Activated CD4-positive, alpha-beta T cell treated with anti-CD3 and anti-CD28 coated beads for 36 hours (primary cell): ENCODE measurements at places on chromosomes 1 and 21.

DNA sequence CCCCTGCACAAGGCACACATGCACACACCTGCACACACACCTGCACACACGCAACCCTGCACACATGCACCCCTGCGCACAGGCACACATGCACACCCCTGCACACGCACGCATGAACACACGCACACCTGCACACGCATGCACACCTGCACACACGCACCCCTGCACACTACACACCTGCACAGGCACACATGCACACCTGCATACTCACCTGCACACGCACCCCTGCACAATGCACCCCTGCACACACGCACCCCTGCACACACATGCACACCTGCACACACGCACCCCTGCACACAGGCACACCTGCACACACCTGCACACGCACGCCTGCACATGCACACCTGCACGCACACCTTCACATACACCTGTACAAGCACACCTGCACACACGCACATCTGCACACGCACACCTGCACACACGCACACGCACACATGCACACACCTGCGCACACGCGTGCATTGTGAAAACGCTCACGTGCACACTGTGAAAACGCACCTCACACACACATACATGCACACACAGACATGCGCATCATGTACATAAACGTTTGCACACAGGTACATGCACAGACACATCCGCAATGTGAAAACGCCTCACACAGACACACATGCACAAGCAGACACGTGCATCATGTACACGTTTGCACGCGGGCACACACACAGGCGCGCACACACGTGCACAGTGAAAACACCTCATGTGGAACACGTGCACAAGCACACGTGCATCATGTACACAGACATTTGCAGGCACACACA, 8.2 kb downstream of the DVL1 start:
- DNase-seq = no peak

GRCh38 chr1:20216574-20216973, 30.3 kb upstream of the PLA2G2C start:
- peak; percentile 23 for DNase-seq

DNA sequence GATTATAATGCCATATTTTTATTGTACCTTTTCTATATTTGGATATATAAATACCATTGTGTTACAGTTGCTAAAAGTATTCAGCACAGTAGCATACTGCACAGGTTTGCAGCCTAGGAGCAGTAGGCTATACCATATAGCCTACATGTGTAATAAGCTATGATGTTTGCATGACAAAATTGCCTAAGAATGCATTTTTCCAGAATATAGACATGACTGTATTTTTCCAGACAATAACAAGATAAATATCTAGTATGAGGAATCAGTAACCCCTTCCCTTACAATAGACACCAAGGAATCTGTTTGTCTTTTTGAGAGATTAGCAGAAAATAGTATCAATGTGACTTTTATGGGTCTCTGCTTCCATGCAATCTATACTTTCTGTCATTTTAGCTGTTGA, 228.6 kb downstream of the GRIK1 start:
- no peak for DNase-seq

- DNase-seq = no peak
Observed at GRCh38 chr1:234760303-234760723, 150.3 kb upstream of the IRF2BP2 start.

DNA sequence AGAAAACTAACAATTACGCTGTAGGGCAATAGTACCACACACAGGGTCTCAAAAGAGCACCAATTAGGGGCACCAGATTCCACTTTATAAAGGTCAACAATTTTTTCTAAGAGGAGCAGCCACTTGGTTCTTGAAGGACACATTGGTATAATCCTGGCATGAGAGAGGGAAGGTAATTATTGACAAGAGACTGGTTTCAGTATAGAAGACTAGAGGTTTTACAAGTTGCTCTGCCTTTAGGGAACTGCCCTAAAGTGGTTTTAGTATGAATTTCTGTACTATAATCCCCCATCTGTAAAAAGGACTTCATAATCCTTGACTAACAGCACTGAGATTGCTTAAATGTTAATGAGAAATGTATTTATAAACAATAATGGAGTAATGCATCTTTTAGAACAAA, 648.5 kb upstream of the PTBP2 start:
- DNase-seq = no peak

DNA sequence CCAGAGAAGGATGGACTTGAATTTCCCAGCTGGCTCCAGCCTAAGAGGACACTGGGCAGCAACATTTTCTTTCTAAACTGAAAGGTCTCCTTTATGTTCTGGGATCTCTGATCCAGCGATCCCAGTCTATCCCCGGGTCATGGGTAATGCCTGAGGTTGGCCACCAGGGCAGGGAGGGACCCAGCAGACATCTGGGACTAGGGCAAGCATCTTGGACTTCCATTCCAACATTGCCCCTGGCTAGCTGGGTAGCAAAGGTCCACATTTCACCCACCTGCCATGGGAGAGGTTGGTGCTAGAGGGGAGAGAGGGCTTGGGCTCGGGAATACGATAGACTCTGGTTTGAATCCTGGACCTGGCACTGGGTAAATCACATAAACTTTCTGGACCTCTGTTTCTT, 84.6 kb downstream of the LRRN2 start:
- DNase-seq = no peak

GRCh38 chr1:44862829-44863401, 19.9 kb upstream of the PTCH2 start:
- DNase-seq = no peak

DNA sequence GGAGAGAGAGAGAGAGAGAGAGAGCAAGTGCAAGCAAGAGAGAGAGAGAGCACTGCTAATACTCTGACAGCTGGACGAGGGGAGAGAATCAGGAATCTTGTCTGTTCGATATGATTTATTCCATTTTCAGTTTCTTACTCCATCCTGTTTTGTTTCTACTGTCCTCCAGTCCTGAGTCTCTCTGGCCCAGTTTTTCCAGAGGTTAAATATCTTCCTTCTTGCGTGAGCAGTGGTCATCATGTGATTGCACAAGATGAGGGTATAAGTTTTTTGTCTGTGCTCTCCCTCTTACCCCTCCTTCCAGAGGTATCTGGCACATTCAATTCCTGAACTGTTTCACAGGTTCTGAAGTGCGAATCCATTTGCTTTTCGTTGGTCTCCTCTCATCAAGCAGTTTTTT, 16.8 kb downstream of the UBE2U start:
- DNase-seq = no peak

GRCh38 chr1:229347528-229347927, 4.7 kb upstream of the CCSAP start:
- DNase-seq = no peak

DNA sequence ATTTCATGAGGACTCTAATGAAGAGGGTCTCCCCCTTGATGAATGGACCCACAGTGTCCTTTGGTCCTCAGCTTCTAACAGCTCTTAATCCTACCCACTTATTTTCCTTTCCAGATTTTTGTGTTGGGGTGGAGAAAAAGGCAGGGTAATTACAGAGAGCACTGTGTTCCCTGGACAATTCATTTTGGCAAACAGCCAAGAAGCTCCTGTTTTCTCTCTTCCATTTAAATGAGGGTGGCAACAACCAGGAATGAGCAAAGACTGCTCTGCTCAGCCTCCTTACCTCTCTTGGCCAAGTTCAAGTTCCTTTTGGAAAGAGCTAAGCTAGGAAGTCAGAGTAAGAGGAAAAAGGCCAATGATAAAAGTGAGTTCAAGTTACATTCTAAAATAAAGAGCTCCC, 11.9 kb downstream of the XKR8 start:
- DNase-seq = no peak

DNA sequence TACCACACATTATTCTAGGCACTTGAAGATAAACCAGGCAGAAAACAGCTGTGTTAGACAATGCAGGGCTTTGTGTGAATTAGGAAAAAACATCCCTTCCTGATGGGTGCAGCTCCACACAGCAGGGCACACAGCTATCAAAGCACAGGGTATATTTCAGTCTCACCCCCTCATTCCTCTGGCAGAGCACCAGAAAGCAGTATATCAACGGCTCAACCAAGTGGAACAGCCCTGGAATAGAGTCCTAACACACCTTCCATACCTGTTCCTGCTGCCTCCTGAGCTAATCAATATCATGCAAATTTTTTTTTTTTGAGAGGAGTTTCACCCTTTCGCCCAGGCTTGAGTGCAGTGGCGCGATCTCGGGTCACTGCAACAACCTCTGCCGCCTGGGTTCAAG, 32.1 kb downstream of the LYST start:
- no peak for DNase-seq

GRCh38 chr1:40780678-40781607, 2.6 kb upstream of the KCNQ4 start:
- DNase-seq = no peak

- peak; percentile 63 for DNase-seq
Observed at GRCh38 chr1:240611619-240612480, at the start of gene GREM2. Gene GREM2, minus strand, starts transcription at chr1:240612155. Its CDS starts 118,680 bp downstream, at chr1:240493475.

DNA sequence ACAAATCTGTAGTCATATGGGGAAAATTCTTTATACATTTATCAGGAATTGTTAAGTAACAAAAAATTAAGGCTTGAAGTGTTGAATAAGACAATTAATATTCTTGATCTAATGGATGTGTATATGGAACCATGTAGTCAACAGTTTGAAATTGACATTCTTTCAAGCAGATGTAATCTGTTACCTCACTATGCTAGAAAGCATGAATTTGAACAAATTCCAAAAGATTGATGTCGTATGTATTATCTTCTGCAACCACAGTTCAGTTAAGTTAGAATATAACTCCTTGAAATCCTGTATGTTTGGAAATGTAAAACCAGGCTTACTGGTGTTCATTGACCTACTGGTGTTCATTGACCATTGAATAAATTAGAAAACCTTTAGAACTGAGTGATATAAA, 16.1 kb downstream of the CCDC18 start:
- DNase-seq = no peak

DNA sequence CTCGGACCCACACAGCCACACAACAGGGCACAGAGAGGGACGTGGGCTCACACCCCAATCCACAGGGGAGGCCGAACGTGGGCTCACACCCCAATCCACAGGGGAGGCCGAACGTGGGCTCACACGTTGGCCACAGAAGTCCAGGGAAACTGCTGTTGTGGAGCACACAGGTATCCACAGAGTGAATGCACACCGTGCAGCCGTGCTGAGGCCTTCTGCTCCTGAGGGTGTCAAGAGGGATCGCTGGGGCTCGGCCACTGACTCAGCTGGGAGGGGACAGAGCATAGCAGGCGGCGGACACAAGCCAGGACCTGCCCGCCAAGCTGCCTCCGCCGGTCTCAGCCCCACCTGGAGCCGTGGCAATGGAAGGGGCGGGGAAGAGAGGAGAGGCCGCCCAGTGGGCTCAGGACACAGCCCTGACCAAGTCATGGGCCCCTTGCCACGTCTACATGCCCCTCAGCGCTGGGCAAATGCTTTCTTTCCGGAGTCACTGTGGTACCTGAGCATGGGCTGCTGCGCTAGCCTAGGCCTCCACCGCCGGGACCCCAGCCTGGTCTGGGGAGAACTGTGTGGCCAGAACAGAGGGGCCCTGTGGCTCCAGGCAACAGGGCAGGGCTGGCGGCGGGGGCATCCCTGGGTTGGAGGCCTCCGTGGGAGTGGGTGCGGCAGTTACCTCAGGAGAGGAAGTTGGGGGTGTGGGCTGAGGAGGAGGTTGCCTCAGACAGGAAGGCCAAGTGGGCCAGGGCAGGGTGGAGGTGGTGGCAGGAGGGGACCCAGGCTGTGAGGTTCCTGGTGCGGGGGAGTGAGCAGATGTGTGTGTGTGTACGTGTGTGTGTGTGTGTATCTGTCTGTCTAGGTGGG, 1.2 kb downstream of the SYTL1 start:
- peak; percentile 77 for DNase-seq

- no peak for DNase-seq
Observed at GRCh38 chr1:76090283-76091203, 16.0 kb downstream of the ST6GALNAC3 start.

DNA sequence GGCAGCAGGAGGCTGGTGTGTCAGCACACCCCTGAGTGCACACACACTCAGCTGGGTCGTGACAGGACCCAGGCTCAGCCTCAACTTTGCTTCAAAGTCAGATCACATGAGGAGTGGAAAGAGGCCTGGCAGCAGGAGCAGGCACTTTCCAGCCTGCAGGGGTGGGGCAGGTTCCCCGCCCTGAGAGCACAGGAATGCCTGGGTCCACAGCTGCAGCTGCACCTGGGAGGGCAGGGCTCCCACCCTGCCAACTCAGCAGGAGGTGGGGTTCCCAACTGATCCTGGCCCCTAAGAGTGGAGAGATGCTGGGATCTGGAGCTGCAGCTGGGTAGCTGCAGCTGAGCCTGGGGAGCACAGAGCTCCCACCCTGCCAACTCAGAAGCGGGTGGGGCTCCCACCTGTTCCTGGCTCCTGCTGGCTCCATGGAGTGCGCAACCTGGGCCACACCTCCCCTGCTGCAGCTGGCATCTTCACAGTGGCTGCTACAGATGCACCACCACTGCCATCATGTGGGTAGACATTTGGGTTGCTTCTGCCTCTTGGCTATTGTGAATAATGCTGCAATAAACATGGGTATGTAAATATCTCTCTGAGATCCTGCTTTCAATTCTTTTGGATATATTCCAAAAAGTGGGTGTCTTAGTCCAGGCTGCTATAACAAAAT, 415.4 kb downstream of the TTLL7 start:
- DNase-seq = peak; percentile 36

DNA sequence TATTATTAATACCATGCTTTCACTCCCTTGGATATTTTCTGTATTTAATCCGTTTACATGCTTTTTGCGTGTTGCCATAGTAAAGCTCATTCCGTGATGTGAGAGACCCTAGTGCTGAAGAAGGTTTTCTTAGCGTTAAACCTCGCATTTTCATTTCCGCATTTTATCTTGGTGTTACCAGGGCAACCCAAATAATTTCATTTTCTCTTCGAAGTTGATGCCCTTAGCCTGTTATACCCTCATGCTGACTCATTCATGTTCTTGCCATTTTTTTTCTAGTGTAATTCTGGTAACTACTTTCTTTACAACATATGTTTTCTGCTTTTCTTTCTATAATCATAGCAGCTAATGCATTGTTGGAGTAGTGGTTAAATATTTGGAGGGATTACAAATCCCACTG, 37.2 kb downstream of the LRRC8C start:
- DNase-seq = no peak

GRCh38 chr1:93533677-93534076, 85.8 kb downstream of the FNBP1L start:
- no peak for DNase-seq

DNA sequence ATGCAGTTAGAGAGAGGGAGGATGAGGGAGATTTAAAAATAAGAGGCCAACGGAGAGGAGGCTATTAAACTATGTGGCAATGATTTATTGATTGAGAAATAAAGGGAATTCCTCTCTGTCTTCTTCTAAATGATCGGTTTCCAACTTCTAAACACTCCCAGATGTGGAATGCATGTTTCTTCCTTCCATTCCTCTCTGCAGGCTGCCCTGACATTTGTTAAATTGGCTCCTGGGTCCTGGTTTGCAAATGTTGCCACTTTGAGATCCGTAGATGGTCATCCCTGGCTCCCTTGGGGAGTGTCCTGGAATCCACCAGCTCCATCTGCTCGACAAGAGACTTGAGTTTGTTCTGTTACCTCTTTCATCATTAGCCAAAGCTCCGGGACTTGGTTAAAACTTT, 10.3 kb upstream of the C1orf198 start:
- DNase-seq = no peak

DNA sequence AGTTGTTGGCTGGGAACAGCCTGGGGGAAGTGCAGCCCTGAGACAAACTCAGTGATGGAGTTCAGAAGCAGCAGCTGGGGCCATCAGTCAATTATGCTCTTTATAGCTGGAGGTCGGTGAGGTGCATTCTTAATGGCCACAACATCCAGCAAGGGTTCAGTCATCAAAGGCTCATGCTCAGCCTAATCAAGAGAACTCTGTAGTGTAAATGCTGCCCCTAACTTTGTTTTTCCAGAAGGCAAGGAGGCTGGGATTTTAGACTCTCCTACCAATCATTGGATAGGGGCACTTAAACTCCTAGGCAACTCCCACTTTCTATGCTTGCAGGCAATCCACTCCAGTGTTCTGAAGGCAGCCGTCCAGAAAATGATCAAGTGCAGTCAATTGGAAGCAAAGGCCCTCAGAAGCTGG, 15.0 kb upstream of the RGS4 start:
- no peak for DNase-seq
